CD8-positive, alpha-beta T cell (primary cell): ENCODE measurements at places on chromosomes 11 and 22.

GRCh38 chr22:21104126-21104691, 58.5 kb downstream of the LRRC74B start:
- no peak for DNase-seq

DNA sequence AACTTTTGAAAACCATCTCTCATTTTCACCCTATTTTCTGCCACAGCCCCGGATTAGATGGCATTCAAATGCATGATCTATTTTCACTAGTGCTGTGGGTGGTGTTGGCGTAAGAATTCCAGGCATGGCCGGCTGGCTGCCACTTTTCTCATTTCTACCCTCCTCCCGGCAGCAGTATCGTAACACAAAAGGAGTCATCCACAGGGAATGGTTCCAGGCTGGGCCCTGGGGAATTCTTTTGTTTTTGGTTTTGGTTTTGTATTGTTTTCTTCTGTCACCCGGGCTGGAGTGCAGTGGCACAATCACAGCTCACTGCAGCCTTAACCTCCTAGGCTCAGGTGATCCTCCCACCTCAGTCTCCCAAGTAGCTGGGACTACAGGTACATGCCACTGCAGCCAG, 13.8 kb downstream of the JAML start:
- no peak for DNase-seq

- peak; percentile 51 for DNase-seq
These were observed 52.9 kb upstream of the RTL6 start for GRCh38 chr22:44550711-44551491.

GRCh38 chr11:89293965-89294679, 116.4 kb downstream of the TYR start:
- no peak for DNase-seq

GRCh38 chr11:699753-700152, 4.1 kb downstream of the TMEM80 start:
- no peak for DNase-seq

DNA sequence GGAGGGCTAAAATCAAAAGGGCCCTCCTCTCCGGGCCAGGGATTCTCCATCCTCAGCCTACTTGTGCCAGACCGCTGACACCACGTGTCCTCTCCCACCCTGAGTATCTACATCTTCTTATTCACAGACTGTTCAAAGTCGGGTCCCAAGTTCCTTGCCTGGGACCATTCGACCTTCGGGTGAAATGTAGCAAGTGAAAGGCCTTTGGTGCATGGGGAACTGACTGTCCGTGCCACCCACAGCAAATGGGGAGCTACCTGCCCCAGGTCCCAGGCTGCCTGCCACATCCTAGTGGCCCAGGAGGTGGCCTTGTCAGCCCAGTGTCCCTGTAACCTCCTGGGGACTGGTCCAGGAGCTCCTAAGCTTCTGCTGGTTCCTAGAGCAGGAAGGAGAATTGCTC, 67.3 kb downstream of the RTL6 start:
- DNase-seq: no peak

GRCh38 chr11:46381048-46381818, at the start of gene MDK:
TSS of gene MDK (plus strand) at chr11:46381669. CDS start at chr11:46382058, 389 bp downstream.
- no peak for DNase-seq

- no peak for DNase-seq
These were observed 115.4 kb downstream of the ZBTB16 start for GRCh38 chr11:114174712-114175495.

DNA sequence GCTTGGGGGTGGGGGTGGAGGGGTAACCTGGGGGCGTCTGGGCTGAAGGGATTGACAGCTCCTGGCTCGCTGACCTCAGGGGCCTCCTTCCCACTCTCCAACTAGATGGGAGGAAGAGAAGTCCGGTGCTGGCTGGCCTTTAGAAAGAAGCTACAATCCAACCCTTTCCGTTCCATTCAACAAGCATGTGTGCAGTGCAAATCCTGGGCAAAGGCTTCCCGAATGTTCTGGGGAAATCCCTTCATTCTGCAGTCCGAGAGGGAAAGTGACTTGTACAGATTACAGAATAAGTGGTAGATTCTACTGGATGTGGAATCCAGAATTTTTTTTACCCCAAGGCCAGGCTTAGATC, 149.9 kb downstream of the FEZ1 start:
- DNase-seq: no peak

DNA sequence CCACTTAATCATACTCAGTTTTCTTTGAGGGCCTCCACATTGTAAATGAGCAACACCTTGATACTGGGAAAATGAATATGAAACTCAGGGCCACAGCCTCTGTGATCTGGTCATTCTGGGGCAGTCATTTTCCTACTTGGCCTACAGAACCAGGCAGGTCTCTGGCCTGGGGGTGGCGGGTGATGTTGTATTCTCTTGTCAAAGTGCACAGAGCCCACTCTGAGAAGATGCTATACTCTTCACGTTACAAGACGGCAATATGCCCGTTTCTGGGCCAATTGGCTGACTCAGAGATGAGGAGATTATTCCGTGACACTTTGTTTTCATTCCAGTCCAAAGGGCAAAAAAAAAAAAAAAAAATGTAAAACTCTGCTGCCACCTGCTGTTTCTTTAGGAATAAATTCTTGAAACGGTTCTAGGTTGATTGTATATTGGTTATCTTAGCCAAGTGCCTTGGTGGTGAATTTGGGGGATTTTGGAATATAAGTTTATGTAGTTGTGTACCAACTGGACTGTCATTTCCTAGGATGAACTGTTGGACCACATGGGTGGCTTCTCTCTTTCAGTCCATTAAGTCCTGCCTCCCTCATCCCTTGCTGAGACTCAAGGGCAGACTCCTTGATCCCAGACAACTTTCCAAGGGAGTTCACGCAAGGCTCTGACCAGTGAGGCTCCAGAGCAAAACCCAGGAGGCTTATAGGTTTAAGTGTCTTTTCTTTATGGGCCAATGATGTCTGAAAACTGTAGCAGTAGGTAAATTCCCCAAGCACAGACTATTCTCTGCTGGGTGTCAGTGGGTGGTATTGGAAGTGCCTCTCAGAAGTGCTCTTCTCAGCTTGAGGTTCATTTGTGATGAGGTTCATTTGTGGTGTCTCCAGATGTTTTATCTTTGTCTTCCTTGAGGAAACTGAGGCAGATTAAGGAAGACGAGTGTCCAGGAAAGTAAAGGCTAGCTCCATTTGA, 18.2 kb downstream of the ADM start:
- DNase-seq: no peak

GRCh38 chr11:63505857-63506528, at the start of gene LGALS12:
TSS of gene LGALS12 (plus strand) at chr11:63506084. CDS start at chr11:63506459, 375 bp downstream.
- DNase-seq: no peak
